ENCODE measurements at places on chromosomes 1 and 21. TPM values are rescaled to one million over a fixed set of nuclear protein-coding genes. Genes with fewer than 3 reads are reported as not detected.

DNA sequence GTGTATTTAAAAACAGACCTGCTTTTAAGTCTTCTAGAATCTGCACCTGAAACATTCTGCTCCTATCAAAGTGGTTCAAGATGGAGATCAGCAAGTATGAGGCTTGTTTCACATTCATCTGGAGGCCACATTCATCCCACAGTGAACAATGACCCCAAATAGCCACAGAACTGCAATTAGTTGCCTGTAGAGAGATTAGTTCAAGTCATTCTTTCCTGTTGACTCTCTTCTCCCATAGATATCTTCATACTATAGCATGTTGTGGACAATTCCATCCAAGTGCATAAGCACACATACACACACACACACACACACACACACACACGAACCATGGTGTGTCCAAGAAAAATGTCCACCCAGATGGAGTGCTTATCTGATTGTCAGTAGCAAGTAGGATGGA lies 101.7 kb upstream of the FGGY start:
- no peaks in the 10 kb centered on the region for H3K27me3 ChIP-seq
- H3K4me3 ChIP-seq = no peak overlapping the region
- no peak for DNase-seq
- no peaks in the 10 kb centered on the region for H3K4me1 ChIP-seq
- H3K27ac ChIP-seq = no peak overlapping the region

- no peak for DNase-seq
- no peak overlapping the region for H3K27ac ChIP-seq
- H3K36me3 ChIP-seq = no peaks in the 10 kb centered on the region
- H3K4me3 ChIP-seq = no peak overlapping the region
- no peaks in the 10 kb centered on the region for H3K4me1 ChIP-seq
These were observed 761.0 kb upstream of the CXADR start for GRCh38 chr21:16751695-16752474.

GRCh38 chr21:45306832-45307571 lies 19.3 kb upstream of the POFUT2 start:
- no peak overlapping the region for H3K4me3 ChIP-seq
- no peaks in the 10 kb centered on the region for H3K36me3 ChIP-seq
- peak; percentile 89 for DNase-seq
- H3K27me3 ChIP-seq = no peaks in the 10 kb centered on the region
- peaks cover 55% of the 10 kb centered on the region for H3K4me1 ChIP-seq

DNA sequence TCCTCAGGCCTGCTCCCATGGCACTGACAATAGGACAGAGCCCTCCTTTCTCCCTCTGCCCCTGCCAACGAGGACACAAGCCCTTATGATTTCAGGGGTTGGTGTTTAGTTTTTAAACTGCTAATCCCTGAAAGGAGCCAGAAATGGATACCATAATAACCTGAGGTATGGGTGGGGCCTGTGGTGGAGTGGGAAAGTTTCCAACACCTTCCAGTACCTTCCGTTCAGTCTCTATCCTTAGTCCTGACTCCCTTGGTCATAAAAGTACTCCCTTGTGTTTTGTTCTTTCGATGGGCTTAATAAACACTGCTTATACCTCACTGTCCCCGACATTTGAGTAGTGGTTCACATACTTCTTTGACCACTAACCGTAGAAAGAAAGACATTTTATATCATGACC lies 141.8 kb upstream of the MAGI3 start:
- DNase-seq = no peak
- H3K4me3 ChIP-seq = no peak overlapping the region
- peaks cover 8% of the 10 kb centered on the region for H3K4me1 ChIP-seq
- no peaks in the 10 kb centered on the region for H3K36me3 ChIP-seq
- no peaks in the 10 kb centered on the region for H3K27me3 ChIP-seq

DNA sequence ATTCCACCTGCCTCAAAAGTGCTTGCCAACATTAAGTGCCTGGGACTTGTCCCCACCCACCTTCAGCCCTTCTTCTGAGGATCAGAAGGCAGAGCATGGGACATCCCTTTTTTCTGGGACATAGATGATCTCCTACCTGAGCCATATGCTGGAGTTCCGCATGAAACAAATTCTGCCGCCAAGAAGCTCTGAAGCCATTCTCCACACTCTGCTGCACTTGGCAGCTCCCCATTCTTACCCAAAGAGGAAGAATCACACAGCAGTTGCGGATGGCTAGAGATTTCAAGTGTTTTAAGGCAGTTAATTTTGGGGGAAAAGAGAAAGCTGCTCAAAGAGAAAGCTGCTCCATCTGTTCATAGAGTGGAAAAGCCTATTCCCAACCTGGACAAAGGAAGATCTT lies 197.3 kb upstream of the COA6 start:
- H3K4me3 ChIP-seq = no peak overlapping the region
- no peak overlapping the region for H3K27ac ChIP-seq
- no peaks in the 10 kb centered on the region for H3K36me3 ChIP-seq

GRCh38 chr1:77582905-77583304 lies 99.6 kb downstream of the ZZZ3 start:
- no peak overlapping the region for H3K4me3 ChIP-seq
- H3K36me3 ChIP-seq = peaks cover 63% of the 10 kb centered on the region
- H3K4me1 ChIP-seq = no peaks in the 10 kb centered on the region
- no peak for DNase-seq

DNA sequence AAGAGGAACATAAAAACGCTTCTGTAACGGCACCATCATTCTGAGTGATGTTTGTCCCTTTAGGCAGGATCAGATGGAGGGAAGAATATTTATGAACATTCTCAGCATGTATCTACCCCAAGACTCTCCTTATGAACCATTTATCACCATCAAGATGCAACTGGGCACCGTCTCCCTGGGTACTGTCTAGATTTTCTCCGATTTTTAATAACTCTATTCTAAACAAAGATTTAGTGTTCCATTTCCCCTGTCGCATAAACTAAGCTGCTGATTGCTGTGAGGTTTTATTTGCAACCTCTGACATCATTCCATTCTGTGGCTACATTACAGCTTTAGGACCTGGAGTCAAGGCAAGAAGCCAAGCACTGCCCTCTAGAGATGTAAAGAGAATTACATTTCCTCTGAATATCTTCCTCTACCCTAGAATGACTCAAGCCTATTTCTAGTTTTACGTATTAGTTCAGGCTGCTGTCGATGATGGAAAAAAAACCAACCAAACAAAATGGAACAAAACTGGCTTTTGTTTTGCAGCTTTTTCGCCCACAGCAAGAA lies 130.1 kb upstream of the MAP1LC3C start:
- no peak for DNase-seq
- H3K36me3 ChIP-seq = no peaks in the 10 kb centered on the region
- no peak overlapping the region for H3K27ac ChIP-seq
- H3K27me3 ChIP-seq = no peaks in the 10 kb centered on the region
- H3K4me3 ChIP-seq = no peak overlapping the region

Gene KLF17
- 0.01 TPM for polyA plus RNA-seq

DNA sequence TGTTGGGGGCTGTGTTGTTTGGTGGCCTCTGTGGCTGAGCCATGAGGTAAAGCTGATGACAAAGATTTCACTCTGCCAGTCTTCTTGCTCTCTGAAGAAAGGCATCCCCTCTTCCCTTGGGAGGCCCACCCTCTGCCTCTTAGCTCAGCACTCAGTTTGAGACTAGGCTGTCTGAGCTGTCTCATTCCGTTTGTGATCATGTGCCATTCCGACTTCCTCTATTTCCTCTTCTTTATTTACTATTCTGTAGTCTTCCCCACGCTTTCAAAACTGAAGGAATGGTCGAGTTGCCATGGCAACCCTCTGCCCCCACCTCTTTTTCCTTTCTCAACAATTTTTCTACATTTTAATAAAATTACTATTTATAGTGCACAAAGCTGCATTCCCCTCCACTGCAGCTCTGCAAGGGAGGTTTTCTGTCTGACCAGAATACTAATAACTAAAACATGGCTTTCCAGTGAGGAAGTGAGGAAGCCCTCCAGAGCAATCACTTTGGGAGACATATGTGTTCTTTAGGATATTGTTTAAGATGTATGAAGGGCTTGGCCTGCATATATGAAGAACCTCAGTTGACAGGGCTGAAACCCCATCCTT lies 30.8 kb downstream of the KCNA3 start:
- no peak overlapping the region for H3K27ac ChIP-seq
- DNase-seq = no peak
- H3K4me1 ChIP-seq = peaks cover 5% of the 10 kb centered on the region
- H3K4me3 ChIP-seq = no peak overlapping the region
- H3K36me3 ChIP-seq = no peaks in the 10 kb centered on the region
- peaks cover 5% of the 10 kb centered on the region for H3K27me3 ChIP-seq

- peaks cover 20% of the 10 kb centered on the region for H3K4me1 ChIP-seq
- no peaks in the 10 kb centered on the region for H3K36me3 ChIP-seq
- no peak for DNase-seq
- H3K27me3 ChIP-seq = no peaks in the 10 kb centered on the region
- H3K27ac ChIP-seq = peak overlapping the region; percentile 56
These were observed 23.3 kb downstream of the SUSD4 start for GRCh38 chr1:223340637-223341036.

Gene OR14K1
- polyA plus RNA-seq = not detected

Measured in heart right ventricle (tissue), 16 donors.